ENCODE measurements at places on chromosomes 1 and 21.

GRCh38 chr1:204530932-204531331, 14.7 kb downstream of the MDM4 start:
- no peak for DNase-seq

- no peak for DNase-seq
These were observed 45.8 kb downstream of the SLC25A24 start for GRCh38 chr1:108154314-108154713.

GRCh38 chr21:30434033-30434631, 4.1 kb downstream of the KRTAP13-4 start:
- no peak for DNase-seq

GRCh38 chr1:199720496-199720895, 307.0 kb upstream of the NR5A2 start:
- no peak for DNase-seq

- no peak for DNase-seq
These were observed 11.3 kb upstream of the ADGRB2 start for GRCh38 chr1:31775210-31775999.

All from T-helper 1 cell (primary cell).